ENCODE measurements at places on chromosomes 16 and 17.
A peak's percentile ranks its signal among the peaks of the same experiment; 100 is the strongest.

GRCh38 chr16:56909527-56909979, 22.4 kb upstream of the HERPUD1 start:
- peaks cover 22% of the 10 kb centered on the region for H3K4me1 ChIP-seq
- H3K27me3 ChIP-seq = peaks cover 7% of the 10 kb centered on the region
- no peak overlapping the region for H3K4me3 ChIP-seq
- no peak for DNase-seq
- no peak overlapping the region for H3K27ac ChIP-seq
- H3K36me3 ChIP-seq = no peaks in the 10 kb centered on the region

DNA sequence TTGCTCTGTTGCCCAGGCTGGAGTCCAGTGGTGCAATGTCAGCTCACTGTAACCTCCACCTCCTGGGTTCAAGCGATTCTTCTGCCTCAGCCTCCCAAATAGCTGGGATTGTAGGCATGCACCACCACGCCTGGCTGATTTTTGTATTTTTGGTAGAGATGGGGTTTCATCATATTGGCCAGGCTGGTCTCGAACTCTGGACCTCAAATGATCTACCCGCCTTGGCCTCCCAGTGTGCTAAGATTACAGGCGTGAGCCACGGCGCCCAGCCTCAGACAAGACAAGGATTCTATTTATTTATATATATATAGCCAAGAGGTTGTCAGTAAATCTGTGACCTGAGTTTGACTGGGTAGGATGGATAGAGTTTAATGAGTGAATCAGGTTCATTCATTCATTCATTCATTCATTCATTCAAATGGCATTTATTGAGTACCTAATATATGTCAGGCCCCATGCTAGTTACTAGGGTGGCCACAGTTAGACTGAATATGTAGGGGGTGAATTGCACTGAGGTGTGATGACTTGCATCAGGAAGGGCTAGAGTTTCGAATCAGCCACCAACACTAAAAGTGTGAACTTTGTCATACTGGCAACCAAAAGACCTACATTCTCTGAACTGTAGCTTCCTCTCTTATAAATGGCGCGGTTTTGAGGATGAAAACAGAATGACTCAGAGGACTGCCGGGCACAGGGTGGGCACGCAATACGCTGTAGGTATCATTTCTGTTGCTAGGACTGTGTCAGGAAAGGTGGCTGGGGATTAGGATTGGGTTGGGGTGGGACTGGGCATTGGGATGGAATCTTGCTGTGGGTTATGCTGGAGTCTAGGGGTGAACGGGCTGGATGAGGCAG, 37.8 kb downstream of the ITGAE start:
- H3K27me3 ChIP-seq = peaks cover 7% of the 10 kb centered on the region
- H3K36me3 ChIP-seq = peaks cover 13% of the 10 kb centered on the region
- DNase-seq = no peak

DNA sequence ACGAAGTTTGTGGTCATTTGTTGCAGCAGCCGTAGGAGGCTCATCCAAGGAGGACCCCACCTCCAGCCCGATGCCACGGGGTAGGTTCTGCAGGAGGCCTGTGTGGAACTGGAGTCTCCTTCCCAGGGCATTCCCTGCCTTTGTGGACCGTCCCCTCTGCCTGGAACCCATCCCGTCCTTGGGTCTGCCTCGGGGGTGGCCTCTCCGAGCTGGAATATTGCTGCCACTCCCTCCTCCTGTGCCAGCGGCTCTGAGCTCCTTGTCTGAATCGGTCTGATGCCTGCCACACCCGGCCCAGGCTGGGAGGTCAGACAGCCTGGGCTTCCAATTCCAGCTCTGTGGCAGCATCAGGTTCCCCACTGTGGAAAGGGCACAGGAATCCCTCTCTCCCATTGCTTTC, 18.8 kb downstream of the DOC2B start:
- H3K4me1 ChIP-seq = peaks cover 1% of the 10 kb centered on the region
- no peak for DNase-seq
- no peak overlapping the region for H3K27ac ChIP-seq
- no peak overlapping the region for H3K4me3 ChIP-seq

DNA sequence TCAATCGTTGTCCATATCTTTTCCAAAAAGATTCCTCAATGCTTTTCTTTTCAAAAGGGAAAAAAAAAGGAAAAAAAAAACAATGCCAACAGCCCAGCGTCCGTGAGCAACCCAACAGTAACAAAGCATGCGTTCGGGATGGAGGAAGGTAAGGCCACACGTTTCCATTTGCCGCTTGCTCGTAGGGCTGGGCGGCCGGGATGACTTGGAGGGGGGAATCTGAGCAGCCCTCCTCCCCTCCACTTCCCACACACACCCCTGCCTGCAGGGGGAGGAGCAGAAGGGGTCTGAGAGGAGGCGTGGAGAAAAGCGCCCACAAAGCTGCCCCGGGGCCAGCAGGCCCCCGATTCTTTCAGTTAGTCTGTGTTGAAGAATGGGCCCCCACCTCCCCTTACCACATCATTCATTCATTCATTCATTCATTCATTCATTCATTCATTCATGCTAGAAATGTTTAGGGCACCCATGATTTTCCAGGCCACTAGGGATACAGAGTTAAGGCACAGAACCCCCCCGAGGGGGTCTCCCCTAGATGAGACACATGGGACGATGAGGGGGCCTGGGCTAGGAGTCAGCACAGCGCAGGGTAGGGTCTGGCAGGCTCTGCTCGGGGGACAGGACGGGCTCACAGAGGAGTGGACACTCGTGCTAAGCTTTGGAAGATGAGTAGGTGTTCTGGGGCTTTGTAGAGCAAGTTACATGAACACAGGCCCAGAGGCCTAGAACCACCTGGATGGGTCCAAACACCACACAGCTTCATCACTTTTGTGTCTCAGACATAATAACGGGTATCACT, 10.9 kb upstream of the TBX2 start:
- H3K4me1 ChIP-seq = no peaks in the 10 kb centered on the region
- no peak overlapping the region for H3K27ac ChIP-seq
- H3K4me3 ChIP-seq = no peak overlapping the region
- no peaks in the 10 kb centered on the region for H3K36me3 ChIP-seq
- H3K27me3 ChIP-seq = peaks cover 4% of the 10 kb centered on the region

DNA sequence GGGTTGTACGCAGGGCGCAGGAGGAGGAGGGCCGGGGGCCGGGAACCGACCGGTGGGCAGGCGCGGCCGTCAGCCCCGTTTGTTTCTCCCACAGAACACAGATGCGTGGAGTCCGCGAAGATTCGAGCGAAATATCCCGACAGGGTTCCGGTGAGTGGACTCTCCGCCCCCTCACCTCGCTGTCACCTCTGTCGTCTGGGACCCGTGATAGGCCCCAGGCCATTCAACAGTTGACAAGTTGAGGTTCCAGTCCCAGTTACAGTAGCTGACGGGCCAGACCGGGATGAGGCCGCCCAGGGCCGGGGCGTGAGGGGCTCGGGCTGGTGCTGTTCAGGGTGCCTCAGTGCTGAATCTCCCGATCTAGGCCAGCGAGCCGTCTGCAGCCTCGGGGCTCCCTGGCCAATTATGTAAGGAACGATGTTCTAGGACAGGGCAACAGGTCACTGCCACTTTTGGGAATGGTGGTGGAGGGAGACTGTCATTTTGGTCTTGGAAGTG, 628 bp downstream of the GABARAPL2 start:
- peaks cover 18% of the 10 kb centered on the region for H3K4me1 ChIP-seq
- peak overlapping the region; percentile 93 for H3K4me3 ChIP-seq
- peaks cover 5% of the 10 kb centered on the region for H3K36me3 ChIP-seq
- peaks cover 18% of the 10 kb centered on the region for H3K27me3 ChIP-seq
- no peak for DNase-seq
- peak overlapping the region; percentile 77 for H3K27ac ChIP-seq

Measured in activated naive CD8-positive, alpha-beta T cell treated with anti-CD3 and anti-CD28 coated beads, Interleukin-2, amount 10 ng/mL, durations not matched to agents 7 days and 5 days (primary cell).